ENCODE measurements at places on chromosomes 3 and 15.

DNA sequence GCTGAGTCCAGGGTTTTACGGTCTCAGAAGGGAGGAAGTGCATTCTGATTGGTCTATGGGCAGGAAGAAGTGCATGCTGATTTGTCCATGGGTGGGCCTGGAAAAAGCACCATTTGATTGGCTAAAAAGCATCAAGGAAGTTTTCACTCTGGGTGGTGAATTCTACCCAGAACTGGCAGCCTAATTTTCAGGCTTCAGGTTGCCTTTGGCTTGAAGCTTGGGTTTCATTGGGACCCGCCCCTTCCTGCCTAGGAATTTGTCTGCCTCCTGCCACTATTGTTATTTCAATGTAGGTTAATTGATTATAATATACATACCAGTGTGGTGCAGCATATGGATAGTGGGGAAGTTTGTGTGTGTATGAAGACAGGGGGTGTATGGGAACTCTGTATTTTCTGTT is 1355.9 kb downstream of the SI start:
- DNase-seq: peak; percentile 83

DNA sequence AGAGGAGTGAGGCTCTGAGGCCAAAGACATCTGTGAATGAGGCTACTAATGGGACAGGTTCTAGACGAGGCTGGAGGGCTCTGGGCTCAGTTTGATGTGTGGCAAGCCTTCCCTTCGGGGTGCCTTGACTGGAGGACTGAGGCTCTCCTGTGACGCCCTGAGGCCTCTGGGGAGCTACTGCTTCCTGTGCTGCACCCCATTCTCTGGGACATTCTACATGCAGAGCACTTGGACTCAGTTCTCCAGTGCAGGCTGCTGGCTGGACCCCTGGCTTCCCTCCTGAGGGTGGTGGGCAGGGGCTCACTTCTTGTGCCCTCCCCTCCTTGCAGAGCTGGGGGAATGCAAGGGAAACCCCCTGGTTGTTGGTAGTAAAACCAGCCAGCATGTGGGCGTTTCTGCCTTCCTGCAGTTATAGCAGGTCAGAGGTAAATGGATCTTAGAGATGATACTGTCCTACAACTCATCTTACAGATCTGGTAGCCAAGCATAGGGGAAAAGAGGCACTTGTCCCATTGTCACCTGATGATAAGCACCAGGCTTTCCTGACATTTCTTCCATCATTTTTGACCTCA is 133.3 kb downstream of the CHDH start:
- no peak for DNase-seq

- DNase-seq: no peak
Observed at GRCh38 chr15:49309889-49310288, 113.2 kb upstream of the FGF7 start.

- no peak for DNase-seq
Observed at GRCh38 chr3:32876920-32877319, 59.1 kb downstream of the TRIM71 start.

DNA sequence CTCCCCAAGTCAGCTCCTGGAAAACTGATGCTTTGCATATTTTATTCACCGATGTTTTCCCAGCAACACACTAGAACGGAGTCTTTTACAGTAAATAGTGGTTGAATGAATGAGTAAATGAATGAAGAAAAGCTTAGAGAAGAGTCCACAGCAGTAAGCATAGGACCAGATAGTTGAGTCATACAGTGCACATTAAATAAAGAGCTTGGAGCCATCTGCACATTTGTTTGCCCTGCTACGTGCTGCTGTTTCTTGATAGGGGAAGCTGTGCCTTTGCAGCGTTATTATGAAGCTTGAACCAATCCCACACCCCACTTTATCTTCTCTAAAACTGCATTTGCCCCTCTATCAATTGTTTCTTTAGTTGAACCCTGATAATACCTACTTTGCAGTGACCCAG is 1.2 kb downstream of the FAM98B start:
- no peak for DNase-seq

GRCh38 chr15:95565016-95565600 is 765.4 kb upstream of the NR2F2 start:
- no peak for DNase-seq

- DNase-seq: no peak
Observed at GRCh38 chr15:70321172-70321819, 223.6 kb upstream of the TLE3 start.

DNA sequence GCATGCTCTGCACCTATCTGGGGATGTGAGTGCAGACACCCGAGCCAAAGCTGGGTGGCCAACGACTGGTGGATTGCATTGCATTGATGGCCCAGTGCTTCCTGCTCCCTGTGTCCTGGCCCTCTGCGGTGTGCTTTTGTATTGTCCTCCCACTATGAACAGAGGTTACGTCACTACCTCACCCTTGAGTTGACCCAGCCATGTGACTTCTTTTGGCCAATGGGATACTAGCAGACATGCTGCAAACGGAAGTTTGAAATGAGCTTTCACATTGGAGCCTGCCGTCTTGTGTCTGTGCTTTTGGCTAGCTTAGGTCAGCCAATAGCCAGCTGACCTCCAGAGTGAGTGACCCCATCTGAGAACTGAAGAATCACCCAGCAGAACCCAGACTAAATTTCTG is 15.3 kb upstream of the TBC1D21 start:
- peak; percentile 20 for DNase-seq

- peak; percentile 55 for DNase-seq
Observed at GRCh38 chr3:54954022-54954421, 26.2 kb upstream of the LRTM1 start.

DNA sequence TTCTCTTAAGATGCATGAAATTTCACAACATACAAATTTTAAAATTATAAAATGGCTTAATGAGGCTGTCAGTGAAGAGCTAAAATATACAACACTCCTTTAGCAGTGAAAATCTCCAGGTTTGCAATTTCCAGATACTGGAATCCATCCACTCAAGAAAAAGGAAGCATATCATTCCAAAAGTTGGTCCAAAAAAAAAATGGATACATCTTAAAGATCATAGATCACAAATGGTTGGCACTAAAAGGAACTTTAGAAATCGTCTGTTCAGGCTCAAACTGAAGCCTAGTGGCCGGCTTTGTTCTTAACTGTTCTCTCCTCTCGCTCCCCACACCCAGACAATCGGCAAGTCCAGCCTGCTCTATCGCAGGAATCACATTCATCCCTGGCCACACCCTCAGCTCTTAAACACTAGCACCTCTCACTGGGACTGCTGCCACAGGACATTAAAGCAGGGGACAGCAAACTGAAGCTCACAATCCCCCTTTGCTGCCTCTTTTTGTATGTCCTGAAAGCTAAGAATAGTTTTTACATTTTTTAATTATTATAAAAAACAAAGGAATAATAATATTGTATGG is 130.3 kb upstream of the CDIN1 start:
- DNase-seq: peak; percentile 45

DNA sequence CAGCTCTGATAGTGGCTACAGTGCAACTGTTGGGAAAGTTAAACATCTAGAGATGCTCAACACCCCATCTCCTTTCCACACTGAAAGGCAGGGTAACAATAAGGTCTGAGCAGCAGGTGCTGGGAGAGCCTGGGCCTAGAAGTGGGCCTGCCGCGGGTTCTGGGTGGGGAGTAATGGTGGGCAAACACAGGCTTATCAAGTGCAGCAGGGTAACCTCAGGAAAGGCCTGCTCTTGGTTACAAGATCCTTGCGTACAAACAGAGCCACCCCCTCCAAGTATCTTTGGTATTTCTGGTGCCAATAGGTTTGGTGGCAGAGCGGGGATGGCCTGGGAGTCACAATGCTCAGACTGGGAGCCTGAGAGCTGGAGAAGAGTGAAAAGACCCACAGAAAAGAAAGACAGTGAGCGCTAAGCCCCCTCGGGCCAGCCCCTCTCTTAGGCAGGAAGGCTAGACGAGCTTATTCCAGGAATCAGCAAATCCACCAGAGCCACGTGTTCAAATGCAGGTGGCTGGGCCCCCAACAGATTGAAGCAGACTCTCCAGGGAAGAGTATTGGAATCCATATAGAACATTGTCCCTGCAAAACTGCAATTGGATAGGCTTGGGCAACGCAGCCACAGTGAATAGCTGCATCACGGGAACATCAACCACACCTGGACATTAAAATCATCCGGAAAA is 2.7 kb downstream of the IQSEC1 start:
- no peak for DNase-seq

- DNase-seq: peak; percentile 76
Observed at GRCh38 chr15:90001683-90002427, 731 bp downstream of the ZNF710 start.

DNA sequence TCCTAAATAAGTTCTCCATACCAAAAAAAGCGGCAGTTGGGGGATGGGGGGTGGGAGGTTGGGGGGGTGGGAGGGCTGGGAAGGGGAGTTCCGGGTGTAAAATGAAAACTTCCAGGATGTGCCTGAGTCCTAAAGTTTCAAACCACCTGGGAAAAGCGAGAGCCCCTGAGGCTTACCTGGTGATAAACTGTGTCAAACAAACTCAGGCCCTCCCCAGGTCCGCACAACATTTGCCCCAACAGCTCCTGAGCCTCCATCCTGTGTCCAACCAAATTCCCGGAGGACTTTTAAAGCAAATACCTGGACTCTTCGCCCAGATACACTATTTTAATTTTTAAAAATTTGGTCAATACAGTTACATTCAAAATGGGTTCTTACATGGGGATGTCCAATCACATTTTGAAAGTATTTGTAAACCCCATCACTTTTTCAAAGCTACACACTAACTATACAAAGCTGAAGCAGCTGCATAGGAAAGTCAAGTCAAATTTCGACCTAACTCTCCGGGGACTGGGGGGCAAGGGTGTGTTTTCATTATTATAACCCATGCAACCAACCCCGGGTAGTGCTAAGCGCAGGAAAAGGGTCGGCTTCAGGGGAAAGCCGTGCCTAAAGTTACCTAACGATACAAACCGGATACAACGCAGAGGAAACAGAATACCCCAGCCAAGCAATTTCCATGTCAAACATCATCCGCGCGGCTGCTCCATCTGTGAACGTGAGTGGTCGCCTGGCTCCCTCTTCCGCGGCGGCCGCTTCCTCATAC is 685 bp upstream of the FOXB1 start:
- no peak for DNase-seq

DNA sequence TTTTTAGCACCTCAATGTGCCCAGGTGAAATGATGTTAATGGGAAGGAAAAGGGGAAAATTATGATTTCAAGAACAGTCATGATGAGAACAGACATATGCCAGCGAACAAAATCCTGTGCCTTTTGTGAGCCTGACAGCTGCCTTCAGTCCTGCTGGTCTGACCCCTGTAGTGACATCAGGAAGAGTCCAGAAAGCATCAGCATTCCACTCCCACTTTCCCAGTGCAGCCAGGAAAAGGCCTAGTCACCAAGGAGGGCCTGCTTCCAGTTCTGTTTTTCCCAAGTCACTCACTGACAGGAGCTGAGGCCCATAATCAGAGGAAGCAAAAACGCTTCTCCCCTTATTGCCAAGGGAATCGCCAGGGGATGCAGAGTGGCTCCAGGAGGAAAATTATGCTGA is 218.4 kb downstream of the ABHD5 start:
- DNase-seq: no peak

DNA sequence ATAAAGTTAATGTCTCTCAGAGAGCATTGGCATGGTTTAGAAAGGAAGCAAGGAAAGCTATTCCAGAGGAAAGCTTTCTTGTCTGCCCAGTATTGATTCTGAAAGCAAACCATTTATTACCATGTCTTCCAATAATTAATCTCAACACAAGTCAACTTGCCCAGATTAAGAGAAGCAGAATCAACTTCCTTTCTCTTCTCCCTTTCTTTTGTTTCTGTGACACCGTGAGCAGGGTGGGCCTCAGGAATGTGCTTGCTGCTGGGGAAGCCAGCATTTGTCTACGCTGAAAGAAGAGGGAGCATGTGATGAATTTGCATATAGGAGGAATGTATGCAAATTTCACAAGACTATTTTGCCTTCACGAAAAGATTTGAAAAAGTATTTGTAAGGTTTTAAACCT is 368.6 kb upstream of the ROPN1 start:
- peak; percentile 72 for DNase-seq

DNA sequence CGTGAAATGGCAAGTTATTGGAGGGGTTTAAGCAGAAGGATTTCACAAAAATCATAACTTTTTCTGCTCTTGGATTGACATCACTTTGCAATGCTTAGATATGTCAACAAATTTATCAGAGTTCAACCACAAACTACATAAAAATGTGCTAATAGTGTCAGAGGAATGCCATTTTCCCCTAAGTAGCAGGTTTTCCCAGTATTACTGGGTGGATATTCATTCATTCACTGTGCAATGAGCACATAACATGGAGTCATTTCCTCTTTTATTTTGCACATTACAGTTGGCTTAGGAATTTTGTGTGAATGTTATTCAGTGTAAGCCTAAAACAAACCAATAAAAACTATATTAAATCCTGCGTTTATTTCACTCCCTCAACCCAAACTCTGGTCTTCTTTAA is 537.3 kb upstream of the MCTP2 start:
- no peak for DNase-seq

- DNase-seq: no peak
Observed at GRCh38 chr15:95105229-95105628, 873.9 kb downstream of the MCTP2 start.

GRCh38 chr15:34721802-34722438 is 32.9 kb downstream of the GJD2 start:
- DNase-seq: peak; percentile 73

GRCh38 chr3:3919316-3919715 is 120.1 kb downstream of the LRRN1 start:
- DNase-seq: no peak

- DNase-seq: no peak
Observed at GRCh38 chr3:140449413-140450256, 228.2 kb upstream of the TRIM42 start.

DNA sequence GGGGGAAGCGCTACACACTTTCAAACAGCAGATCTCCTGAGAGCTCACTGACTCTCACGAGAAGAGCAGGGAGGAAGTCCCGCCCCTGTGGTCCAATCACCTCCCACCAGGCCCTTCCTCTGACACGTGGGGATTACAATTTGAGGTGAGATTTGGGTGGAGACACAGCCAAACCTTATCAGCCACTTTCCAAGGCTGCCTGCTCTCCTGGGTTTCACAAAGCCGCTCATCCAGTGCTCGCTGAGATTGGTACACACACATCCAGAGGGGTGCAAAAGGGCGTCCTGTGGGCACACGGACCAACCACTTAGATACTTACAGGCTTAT is 23.1 kb downstream of the XXYLT1 start:
- no peak for DNase-seq

- DNase-seq: no peak
Observed at GRCh38 chr15:82298520-82298919, 35.9 kb downstream of the SAXO2 start.

DNA sequence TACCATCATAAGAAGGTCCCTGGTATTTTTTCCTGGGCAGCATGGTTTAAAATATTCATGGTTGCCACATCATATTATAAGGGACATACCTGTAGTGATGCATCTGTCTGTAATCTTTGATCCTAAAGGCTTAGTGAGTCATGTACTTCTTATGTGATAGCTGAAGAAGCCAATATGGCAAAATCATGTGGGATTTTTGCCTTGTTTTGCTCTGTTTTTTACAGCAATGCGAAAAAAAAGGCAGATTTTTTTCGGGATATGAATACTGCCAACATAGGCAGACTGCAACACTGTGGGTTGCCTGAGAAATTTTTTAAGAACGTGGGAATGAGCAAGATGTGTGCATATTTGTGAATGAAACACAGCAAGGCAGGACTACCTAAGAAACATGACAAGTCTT is 11.3 kb upstream of the PYGO1 start:
- DNase-seq: no peak

Data from H9 (cell line).